ENCODE measurements at places on chromosomes 11 and 22.

DNA sequence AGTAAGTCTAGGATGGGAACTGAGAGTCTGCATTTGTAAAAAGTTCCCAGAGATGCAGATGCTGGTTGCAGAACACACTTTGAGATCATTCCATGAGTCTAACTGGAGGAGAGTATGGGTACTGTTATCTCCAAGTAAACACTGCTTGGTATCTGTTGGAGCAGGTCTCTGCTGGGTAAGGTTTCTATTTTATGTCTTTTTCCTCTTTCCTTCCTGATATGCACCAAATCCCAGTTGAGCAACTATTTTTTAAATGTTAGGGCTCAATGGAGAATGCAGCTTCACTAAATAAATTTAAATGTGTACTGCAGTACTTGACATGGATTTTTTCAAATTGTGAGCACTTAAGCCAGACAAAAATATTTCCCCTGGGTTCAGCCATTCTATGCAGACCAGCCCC, 48.5 kb downstream of the BDNF start:
- DNase-seq: no peak

DNA sequence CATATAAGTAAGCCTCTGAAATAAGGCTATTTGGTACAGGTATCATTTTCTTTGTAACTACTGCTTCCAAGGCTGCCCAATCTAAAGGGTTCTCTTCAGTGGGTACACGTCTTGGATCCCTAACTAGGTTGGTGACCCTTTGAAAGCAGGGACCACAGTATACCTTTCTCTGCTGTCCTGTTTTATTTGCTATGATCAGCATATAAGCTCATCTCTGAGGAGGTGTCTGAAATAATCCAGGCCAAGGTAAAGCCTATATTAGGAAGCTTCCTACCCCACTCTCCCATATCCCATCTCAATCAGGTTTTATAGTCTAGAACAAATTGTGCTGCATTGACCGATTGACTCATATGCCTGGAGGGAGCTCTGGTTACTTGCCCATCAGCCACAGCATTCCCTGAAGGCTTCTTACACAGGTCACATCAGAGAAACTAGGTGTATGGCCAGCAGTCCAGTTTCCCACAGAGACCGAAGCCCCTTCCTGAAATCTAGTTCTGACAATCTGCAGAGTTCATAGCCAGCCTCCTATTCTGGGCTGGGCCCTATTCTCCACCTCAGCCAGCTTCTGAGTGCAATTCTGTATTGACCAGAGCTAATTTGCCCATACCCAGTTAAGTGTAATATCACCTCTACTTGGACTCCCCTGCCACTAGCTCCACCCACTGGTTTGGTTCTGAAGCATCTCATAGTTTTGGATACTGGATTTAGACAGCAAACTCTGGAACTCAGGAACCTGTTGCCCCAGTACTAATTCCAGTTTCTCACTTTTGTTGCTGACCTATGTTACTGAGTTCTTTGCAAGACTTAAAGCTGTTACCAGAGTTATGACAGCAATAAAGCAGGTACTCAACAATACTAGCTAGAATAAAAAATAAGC, 62.1 kb upstream of the ARHGAP20 start:
- no peak for DNase-seq

- no peak for DNase-seq
Measured at GRCh38 chr22:46681010-46681409, 57.0 kb downstream of the CERK start.

DNA sequence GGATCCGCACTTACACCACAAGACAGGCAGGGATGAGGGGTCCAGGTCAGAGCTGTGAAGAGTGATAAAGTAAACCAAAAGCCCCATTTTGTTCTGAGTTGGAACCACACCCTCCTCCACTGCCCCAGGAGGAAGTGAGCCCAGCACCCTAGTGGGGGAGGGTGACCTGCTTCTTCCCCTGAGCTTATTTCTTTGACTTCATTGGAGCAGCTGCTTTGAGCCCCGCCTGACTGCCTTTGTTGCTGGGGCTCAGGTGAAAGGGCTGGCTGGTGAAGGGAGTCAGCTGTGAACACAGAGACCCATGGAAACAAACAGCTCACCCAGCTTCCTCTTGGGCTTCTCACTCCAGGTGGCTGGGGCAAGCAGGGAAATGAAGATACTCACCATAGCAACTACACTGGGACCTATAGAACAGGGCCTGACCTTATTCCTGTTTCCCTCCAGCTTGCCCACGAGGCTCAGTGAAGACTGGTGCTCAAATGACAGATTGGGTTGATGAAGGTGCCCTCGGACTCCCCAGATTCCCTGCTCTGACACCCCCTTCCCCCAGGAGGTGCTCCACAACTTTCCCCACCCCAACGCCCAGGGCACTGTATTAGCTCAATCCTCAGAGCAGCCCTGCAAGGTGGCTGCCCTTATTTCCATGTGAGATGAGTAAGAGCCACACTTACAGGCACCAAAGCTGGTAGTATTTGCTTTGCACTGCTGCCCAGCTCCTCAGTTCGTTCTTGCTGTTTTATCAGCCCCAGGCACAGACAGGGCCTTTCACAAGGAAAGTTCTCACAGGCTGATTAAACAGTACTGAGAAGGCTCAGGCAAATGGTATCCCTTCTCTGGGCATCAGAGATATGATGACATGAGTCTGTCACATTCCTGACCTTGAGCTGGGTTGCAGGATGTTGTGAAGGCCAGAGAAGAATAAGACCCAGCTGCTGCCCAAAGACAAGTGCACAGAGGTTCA, 2.4 kb downstream of the UCP2 start:
- DNase-seq: peak; percentile 43

DNA sequence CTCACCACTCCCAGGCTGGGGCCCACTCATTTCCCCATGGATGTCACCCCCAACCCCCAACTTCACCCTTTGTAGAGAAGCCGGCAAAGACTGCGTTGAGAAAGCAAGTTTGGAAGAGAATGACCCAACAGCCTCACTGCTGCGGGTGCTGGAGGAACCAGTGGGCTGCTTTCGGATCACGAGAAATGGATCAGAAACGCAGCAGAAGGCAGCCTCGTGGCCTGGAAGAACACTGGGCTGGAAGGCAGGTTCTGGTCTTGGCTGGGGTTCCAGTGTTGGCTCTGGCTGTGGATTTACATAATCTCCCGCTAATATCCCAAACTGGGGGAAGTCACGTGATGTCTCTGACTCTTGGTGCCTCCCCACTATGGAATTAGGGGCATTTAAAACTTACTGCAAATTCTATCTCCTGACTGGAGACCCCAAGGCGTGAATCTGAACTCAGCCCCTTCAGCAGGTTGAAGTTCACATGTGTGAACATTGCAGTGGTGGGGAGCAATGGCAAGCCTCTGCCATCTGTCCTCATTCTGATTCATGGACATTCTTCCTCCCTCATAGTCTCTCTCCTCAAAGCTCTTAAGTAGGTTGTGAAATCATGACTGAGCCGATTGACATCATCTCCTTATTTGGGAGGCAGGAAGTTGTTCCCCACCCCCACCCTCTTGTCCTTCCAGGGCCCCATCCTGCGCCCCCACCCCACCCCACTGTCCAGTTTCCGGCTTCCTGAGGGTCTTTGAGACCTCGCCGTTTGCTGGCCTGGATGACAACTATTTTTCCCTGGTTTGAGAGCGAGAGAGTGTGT, 37.0 kb upstream of the TIMP3 start:
- no peak for DNase-seq

- no peak for DNase-seq
Measured at GRCh38 chr11:31875866-31876560, 64.9 kb upstream of the PAX6 start.
